Lower leg skin (tissue), 4 donors: ENCODE measurements at places on chromosomes 7 and 10.

DNA sequence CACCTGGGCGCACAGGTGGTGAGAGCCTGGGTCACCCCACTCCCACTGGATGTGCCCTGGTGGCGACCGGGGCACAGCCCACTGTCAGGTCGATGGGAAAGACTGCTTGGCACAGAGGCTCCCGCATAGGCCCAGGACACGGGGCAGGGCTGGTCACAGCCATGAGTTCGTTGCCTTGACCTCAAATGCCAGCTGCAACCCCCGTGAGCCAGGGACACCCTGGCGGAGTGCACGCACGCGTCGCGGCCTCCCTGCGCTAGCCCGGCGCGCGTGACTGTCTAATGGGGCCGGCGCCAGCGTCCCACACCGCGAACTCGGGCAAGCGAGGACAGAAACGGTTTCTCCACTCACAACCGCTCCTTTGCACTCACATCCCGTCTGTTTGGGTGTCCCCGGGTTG is 267.4 kb downstream of the USP6NL start:
- no peak for DNase-seq

DNA sequence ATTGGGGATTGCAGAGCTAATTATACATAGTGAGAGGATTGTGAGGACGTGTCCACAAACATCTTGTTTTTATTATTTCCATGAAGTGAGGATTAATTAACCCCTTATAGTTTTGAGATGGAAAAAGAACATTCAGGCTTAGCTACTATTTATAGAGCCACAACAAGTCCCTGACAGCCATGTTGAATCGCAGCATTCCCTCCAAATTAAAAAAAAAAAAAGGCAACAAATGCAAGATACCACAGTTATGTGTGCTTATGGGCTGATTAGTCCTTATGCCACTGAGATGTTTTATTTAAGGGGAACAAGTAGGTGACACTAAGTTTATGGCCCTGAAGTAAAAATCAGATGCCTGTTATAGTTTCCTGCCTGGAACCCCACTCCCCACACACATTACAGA is 350.3 kb downstream of the GPAM start:
- DNase-seq: no peak

- no peak for DNase-seq
Measured at GRCh38 chr7:39132306-39132705, 154.6 kb downstream of the POU6F2 start.

- no peak for DNase-seq
Measured at GRCh38 chr10:4850397-4850796, 24.4 kb downstream of the AKR1E2 start.

DNA sequence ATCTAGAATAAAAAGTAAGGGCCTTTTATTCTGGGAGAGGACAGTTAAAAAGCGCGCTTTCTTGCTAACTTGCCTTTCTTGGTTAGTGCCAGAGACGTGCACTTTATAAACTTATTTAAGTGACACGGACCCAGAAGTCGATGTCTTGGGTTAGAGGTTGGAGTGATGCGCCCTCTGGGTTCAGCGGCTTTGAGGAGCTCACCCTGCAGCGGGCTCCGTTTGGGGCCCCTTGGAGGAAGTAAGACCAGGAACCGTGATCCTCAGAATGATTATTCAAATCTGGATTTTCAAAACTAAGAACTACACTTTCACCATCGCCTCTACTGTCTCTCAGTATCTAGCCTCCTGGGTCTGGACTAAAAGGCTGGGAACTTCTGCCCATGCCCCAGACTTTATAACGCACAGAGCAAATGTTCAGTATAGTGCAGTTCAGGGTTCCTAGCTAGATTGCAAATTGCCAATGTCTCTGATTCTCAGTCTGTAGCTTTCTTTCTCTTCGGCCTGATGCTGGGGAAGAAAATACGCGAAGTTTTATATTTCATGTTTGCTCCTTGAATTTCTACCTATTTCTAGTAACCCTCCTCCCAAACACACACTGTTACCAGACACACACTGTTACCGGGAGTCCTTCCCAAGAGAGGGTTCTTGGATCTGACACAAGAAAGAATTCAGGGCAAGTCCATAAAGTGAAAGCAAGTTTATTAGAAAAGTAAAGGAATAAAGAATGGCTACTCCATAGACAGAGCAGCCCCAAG is 18.6 kb upstream of the SMO start:
- no peak for DNase-seq

DNA sequence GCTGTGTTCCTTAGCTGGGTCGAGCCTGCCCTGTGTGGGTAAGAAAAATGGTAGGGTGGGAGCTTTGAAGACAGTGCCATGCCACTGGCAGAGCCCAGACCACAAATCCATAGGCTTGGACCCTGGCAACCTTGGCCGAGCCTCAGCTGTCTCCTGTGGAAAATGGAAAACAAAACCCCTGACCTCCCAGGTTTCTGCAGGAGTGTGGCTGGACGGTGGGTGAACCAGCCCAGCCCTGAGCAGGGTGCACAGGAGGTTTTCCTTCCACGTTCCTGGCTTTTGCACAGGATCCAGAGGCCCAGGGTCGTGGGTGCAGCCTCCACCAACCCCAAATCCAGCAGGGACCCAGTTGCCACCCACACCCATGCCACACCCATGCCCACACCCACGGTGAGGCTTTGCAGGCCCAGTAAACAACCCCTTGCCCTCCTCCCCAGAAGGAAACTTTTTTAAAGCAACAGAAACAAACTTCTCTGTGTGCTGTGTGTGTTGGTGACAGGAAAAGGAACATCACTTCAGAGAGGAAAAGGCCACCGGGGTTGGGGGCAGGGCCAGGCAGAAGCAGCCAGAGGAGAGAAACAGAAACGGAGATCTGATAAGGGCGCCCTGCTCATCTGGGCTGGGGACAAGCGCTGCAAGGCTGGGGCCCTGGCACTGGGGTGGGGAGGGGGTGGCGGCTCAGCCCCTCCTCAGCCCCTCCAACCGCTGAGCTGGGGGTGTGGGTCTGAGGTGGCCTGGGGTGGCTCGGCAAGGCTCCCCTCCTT is 20.7 kb upstream of the ZMIZ1 start:
- DNase-seq: peak; percentile 87

DNA sequence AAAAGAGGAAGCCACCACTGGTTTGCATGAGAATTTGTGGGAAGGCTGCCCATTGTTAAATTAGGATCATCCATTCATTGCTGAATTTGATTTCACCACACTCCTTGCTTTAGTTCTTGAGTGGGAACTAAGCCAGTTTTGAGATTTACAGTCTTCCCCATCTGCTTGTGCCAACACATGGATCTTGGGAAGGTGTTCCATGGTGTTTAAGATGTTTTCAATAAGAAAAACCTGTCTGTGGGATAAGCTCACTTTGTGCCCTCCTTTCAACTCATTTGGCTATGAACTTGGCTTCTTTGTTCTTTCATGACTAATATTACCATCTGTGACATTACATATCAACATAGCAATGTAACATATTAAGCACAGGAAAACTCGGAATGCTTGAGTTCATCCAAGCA is 73.2 kb downstream of the INHBA start:
- no peak for DNase-seq

GRCh38 chr10:118445535-118445934 is 103.4 kb upstream of the FAM204A start:
- DNase-seq: no peak

GRCh38 chr7:74271742-74272141 is 17.5 kb upstream of the CLIP2 start:
- DNase-seq: no peak

GRCh38 chr7:36670585-36671431 is 53.5 kb downstream of the AOAH start:
- DNase-seq: no peak

GRCh38 chr7:133696056-133696455 is 431.1 kb upstream of the LRGUK start:
- DNase-seq: no peak

DNA sequence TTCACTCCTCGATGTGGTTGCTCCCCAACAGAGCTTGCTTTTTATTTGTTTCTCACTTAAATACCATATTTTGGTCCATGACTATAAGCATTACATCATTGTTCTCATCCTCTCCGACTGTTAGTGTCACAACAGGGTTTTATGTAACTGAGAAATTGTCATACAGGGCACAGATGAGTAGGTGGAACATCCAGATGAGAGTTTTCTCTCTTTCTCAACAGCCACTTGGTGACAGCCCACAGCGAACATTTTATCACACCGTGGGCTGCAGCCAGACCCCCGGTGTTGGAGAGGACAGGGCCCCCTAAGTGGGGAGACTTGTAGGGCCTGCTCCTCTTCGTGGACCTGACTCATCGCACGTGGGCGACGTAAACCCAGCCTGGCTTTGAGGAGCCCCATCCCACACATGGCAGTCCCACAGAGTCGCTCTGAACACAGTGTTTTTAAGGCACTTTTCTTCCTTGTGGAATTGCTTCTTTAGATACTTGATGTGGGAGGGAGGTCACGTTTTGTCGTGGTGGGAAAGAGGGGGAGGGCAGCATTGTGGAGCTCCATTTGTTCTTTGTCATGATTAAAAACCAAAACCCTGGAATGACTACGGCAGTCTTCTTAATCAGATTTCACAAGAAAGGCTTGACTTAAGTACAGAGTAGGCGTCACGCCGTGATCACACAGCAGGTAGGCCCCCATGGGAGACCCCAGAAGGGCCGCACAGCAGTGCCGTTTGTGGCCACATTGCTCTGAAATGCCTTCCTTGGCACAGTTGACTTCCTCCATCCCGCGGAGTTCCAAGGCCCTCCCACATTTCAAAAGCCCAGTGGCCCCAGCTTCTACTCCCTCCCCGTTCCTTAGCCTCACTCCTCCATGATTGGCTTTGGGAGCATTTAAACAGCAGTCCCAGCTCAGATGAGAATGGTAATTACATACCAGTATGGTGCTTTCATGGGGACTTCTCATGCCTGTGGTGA is 220.6 kb downstream of the CCDC3 start:
- DNase-seq: no peak

DNA sequence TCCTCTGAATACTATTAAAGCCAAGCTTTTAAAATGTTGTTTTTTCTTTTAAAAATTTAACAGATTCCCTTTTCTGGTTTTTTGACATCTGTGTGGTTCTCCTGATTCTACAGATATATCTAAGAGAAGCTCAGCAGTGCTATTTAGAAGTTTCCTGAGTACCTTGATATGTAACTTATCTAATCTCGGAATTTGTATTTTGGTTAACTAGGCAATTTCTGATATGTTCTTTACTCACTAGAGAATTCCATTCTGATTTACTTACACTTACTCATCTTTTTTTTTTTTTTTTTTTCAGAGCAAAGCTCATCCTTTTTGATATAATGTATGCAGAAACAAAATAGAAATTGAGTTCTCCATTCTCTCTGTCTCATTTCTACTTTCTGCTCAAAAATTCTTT is 63.8 kb downstream of the PALS2 start:
- no peak for DNase-seq

GRCh38 chr10:75013522-75013921 is 97.9 kb upstream of the SAMD8 start:
- no peak for DNase-seq

DNA sequence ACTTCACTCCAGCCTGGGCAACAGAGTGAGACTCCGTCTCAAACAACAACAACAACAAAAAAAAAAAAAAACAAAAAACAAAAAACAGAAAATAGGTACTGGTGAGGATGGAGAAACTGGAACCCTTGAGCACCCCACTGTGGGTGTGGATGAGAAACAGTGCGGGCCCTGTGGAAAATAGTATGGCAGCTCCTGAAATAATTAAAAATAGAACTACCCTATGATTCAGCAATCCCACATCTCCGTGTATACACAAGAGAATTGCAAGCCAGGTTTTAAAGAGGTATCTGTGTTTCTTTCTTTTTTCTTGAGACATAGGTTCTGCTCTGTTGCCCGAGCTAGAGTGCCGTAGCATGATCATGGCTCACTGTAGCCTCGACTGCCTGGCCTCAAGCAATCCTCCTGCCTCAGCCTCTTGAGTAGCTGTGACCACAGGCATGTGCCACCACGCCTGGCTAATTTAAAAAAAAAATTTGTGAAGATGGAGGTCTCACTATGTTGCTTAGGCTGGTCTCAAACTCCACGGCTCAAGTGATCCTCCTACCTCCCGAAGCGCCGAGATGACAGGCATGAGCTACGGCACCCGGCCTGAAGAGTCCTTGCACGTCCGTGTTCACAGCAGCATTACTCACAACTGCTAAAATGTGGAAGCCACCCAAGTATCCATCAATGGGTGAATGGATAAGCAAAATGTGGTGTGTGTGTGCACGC is 39.5 kb downstream of the EBF3 start:
- no peak for DNase-seq

DNA sequence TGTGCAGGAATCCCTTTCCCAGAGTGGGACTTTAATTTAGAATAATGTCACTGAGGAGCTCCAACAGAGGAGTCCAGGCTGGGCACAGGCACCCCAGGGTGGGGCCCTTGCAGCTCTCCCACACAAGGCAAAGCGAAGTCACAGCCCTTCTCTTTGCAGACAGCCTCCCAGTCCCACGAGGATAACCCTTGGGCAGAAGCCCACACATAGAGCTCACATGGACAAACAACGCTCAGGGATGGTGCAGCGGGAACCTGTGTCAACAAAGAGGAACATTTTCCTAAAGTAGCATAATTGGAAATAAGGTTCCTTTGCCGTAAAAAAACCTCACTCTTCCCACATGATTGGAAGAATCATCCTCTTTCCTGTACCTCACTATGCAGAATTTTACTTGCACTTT is 29.3 kb upstream of the GGCT start:
- DNase-seq: no peak

DNA sequence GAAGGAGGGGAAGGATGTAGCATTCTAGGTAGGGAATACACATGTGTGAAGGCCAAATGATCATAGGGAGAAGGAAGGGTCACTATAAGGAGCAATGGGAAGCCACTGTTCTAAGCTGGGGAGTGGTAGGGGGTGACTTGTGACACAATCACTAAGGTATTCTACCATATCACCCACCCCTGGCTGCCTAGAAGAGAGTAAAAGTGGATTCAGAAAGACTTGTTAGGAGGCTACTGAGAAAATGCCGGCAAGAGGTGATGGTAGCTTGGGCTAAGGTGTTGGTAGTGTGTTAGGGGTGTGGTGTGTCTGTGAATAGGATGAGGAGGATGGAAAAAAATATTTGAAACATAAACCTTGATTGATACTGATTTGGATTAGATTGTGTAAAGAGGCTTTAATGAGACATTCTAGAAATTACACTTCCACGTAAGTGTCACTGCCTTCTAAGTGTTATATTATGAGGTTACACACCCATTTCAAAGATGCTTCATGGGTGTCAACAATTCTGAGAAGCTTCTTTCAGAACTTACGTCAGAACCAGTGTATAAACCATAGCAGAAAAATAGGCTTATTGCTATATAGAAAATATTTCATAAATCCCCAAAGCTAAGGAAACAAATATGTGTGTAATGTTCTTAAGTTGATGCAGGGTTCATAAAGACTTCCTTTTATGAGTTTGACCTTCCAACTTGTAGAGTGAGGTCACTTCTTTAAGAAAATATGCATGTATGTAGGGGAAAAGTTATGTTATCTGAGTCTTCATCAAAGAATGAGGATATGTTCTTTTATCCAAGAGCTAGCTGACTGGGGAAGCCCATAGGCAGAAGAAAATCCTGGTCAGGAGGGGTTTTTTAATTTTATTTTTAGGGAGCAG is 5.6 kb upstream of the BPGM start:
- no peak for DNase-seq

GRCh38 chr10:124657806-124658205 is 86.4 kb downstream of the FAM53B start:
- no peak for DNase-seq
